ENCODE measurements at places on chromosomes 2 and 18.

GRCh38 chr2:119149611-119150010 is 8.9 kb downstream of the C1QL2 start:
- no peak for DNase-seq

DNA sequence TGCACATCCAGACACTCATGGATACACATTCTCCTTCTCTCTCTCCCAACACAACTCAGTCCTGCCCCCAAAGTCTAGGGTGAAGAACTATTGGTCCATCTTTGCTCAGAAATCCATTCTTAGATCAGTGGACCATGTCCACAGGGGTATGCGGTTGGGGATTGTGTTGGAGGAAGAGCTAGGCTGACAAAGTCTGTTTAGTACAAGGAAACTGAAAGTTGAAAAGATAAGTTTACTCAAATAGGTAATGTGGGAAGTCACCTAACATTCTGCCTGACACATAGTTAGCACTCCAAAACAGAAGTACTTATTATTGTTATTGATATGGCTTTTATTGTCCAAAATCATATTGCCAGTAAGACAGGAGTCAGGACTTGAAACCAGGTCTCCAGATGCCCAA is 55.9 kb downstream of the ALK start:
- no peak for DNase-seq

DNA sequence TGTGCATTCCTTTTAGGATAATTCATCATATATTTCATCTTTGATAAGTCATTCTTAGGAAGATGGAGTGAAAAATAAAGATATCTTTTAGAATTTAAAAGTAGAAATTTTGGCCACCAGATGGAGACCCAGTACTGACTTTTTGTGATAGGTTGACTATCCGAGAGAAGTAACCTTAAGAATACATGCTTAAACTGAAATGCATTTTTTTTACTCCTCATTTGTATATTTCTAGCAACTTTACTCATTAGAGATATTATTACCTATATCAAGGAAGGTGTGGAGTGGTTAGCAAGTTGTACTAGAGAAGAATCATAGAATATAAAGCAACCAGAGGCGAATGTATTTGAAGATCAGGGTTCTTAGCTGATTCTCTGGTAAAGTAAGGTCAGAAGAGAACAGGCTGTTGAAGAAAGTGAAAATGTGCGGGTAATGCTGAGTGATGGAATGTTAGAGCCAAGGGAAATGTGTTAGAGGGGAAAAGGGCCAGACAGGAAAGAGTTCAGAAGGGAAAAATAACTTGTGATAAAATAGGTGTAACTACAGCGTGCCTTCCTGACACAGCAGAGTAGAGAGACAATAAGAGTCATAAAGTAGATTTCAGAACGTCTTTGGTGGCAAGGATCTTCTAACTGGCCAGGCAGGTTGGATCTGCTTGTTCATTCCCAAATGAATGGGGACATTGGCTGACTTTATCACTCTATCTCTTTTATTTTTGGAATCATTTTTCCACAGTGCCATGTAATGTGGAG is 52.3 kb downstream of the TDRD15 start:
- DNase-seq: no peak

DNA sequence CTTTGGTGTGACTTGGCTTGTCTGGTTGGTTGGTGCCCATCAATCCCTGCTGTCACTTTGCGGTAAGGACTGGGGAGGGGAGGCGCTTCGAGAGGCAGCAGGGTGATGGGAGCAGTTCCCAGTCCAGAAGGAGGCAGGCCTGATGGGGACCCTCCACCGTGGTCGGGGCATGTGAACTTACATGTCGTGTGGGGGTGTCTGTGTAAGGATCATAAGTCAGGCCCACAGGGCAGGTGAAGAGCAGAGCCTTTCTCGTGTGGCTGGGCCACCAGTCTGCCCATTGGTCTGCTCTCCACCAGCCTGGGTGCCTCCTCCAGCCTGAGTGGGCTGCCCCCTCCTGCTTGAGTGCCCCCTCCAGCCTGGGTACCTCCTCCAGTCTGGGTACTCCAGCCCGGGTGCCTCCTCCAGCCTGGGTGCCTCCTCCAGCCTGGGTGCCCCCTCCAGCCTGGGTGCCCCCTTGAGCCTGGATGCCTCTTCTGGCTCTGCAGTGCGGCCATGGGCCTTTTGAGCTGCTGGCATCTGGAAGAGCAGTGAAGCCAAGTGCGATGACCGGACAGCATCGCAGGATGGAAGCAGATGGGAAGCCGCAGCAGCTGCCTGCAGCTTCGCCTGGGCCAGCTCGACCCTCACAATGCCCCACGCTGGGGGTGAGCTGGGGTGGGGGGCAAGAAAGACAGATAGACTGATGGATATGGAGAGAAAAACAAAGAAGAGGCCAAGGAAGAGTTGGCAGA is 25.0 kb downstream of the ATOH8 start:
- no peak for DNase-seq

GRCh38 chr2:166764216-166764615 is 124.1 kb upstream of the XIRP2 start:
- no peak for DNase-seq

- no peak for DNase-seq
These were observed 38.7 kb downstream of the PLEKHB2 start for GRCh38 chr2:131143803-131144202.

DNA sequence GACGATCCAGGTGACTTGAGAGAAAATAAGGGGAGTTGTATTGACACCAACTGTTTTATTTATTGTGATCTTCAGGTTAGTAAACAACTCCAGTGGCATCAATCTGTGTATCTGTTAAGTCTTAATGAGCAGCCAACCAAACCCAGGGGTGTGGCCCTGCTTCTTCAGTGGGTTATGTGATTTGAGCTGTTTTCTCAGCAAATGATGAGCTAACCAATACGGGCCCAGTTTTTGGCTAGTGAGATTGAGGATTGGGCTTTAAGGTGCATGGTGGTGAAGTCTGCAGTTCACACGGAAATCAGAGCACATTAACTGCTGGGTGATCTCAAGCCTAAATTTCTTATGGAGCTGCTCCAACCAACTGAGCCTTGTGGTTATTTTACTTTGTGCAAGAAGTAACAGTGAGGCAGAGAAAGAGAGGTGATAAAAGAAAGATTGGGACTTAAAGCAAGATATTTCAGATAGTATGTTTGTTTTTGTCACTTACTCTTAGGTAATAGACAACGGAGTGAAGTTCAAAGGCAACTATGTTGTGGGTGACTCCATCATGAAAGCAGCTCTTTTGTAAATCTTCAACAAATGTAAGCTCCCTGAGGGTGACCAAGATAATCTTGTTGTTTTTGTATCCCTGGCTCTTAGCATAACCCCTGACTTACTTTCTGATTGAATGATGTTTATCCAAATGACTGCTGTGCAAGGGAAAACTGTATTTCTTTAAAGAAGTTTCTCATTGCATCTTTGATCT is 2.4 kb downstream of the MTCL1 start:
- no peak for DNase-seq

- no peak for DNase-seq
These were observed 87.2 kb downstream of the KCTD18 start for GRCh38 chr2:200422532-200423261.

DNA sequence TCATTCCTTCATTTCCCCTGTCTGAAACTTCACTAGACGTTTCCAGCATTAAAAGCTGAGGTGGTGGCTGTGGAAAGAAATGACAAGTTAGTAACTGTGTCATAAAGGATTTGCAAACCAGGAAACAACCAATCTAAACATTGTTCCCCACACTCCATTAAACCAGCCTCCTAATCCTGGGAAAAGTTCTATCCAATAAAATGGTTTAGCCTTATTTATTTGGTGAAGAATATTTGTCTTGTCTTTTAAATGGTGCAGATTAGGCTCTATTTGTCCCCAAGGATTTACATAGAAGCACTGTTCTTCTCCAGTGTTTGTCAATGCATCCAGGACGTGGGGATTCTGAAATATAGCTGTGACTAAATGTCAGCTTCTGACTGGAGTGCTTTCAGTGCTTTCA is 10.5 kb upstream of the DPP4 start:
- no peak for DNase-seq

DNA sequence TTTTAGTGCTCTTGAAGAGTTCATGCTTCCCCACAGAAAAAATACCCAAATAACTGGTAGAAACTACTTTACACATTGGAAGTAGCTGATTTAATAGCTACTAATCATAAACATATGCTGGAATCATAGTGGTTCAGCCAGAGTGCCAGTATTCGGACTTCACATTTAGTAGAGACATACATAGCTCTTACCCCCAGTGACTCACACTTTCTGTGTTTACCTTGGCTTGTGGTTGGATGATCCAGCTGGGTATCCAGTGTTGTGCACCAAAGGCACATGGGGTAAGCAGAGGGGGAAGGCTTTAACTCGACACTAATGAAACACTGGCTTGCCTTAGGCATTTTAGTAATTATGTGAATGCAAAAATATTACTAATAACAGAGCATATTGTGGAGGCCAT is 18.1 kb downstream of the ARHGAP28 start:
- no peak for DNase-seq

GRCh38 chr18:13796515-13796914 is 27.4 kb upstream of the MC5R start:
- DNase-seq: no peak

DNA sequence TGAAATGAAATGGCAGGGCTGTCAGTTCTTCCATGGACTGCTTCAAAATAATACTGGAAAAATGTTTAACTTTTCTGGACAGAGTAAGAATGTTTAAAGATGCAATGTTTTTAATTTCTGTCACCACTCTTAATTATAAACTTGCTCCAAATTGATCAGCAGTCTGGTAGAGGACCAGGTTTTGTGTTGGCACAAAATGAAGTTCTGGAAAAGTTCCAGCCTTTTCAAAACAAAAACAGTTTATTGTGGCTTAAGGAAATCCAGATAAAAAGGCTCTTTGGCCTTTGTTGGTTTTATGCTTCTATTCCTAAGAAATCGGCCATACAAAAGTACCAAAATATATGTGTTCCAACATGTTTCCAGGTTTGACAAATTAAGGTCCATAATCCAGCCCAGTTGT is 48.8 kb downstream of the PTRHD1 start:
- no peak for DNase-seq

DNA sequence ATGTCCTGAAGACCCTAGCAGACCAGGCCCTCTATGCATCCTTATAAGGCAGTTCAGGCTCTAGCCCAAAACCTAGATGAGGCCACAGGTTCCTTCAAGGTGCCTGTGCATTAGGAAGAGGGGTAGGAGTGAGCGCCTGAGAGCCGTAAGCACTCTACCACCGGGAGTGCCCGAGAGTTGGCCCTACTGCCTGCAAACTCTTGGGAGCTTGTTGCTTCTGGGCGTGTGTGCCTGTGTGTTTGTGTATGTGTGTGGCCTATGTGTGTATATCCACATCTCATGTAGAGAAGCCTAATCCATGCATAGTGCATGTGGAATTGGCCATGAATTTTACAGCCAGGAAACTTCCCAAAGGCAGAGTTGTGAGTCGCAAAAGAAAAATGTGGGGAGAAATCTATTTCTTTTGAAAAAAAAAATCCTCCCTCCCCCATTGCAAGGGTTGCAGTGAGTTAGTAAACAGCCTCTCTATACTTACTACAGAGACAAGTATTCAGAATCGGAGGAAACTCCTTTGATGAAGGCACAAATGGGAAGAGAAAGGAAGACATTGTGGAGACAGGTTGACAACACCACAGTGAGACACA is 96.8 kb downstream of the ADD2 start:
- DNase-seq: no peak

GRCh38 chr2:110670826-110671225 is 7.0 kb downstream of the BUB1 start:
- no peak for DNase-seq

DNA sequence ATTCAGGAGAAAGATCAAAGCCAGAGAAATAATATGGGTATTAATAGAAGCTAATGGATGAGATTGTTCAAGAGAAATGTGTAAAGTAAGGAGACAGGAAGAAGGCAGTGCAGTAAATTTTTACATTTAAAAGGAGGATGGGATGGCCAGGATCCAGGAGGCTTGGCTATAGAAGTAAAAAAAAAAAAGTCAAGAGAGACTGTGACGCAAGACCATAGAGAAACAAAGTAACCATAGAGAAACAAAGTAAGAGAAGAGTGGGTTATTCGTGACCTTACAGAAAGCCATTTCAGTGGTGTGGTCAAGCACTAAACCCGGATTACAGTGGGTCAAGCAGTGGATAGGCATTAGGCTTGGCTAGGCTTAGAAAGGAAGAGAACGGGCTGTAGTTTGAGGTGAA is 10.5 kb upstream of the FAM171B start:
- DNase-seq: no peak
